Activated naive CD4-positive, alpha-beta T cell (primary cell): ENCODE measurements at places on chromosomes 5 and 9.

GRCh38 chr9:137168573-137168903 lies 1.3 kb downstream of the LRRC26 start:
- no peak for DNase-seq

DNA sequence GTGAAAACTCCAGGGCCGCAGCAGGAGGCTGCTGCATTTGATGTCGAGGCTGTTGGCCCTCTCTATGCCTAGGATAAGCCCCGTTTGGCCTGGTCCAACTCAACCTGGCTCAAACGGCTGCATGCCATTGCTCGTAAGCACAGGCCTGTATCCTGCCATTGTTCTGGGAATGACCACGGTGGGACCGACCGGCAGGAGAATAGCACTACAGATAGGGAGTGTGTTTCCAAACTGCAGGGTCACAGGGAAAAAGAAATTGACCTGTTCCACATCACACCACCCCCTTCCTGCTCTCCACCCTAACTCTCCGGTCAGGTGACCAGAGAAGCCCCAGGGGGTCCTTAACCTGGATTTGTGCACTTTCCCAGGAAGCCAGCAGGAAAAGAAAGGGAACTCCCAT lies 278.7 kb upstream of the KLF4 start:
- no peak for DNase-seq

DNA sequence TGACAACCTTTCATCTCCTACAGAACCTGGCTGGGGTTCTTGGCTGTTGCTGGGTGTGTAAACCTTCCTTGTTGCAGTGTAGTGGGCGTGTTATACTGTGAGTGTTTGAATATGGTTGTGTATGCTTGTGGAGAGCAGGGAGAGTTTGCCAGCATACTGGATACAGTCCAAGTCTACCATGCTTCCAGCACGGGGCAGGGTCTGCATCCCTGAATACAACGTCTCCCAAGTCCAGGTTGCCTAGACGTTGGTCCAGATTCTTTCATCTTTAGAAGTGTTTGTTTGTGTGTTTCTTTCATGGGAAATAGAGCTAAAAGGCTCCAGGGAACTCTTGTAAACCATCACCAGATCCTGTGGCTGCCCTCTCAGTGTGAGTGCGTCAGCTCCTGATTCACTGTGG lies 46.4 kb downstream of the SYK start:
- no peak for DNase-seq

GRCh38 chr5:13866792-13867191 lies 77.7 kb downstream of the DNAH5 start:
- no peak for DNase-seq

DNA sequence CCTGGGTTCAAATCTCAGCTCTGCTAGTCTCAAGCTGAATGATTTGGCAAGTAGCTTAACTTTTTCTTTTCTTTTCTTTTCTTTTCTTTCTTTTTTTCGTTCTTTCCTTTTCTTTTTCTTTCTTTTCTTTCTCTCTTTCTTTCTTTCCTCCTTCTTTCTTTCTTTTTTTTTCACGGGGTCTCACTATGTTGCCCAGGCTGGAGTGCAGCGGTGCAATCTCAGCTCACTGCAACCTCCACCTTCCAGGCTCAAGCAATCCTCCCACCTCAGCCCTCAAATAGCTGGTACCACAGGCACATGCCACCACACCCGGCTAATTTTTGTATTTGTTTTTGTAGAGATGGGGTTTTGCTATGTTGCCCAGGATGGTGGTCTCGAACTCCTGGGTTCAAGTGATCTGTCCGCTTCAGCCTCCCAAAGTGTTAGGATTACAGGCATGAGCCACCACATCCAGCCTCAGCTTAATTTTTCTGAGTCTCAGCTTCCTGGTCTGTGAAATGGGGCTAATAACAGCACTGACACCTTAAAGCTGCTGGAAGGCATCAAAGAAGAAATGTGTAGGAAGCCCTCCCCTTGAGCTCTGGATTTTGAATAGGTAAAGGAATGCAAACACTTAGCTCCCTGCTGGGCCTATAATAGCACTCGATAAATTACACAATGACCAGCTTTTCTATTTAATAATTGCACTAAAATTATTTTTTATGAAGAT lies 17.5 kb upstream of the PPARGC1B start:
- DNase-seq = no peak

DNA sequence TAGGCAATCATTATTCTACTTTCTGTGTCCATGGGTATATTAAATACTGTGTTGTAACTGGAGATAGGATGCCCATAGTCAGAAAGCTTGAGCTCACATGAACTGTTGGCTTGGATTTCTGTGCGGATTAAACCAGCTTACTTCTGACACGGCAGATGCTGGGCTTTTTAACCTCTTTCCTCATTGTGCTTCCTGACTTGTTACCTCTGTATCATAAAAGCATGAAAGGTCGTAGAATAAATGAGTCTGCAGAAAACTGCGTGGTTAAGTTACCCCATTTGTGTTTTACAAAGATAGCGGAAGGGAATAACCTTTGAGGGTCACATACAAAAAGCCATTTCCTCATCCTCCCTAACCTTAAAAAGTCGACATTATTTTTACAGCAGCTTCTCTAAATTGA lies 199.5 kb upstream of the DMRT1 start:
- no peak for DNase-seq

- DNase-seq = no peak
These were observed 28.1 kb upstream of the LRRTM2 start for GRCh38 chr5:138903130-138903775.

DNA sequence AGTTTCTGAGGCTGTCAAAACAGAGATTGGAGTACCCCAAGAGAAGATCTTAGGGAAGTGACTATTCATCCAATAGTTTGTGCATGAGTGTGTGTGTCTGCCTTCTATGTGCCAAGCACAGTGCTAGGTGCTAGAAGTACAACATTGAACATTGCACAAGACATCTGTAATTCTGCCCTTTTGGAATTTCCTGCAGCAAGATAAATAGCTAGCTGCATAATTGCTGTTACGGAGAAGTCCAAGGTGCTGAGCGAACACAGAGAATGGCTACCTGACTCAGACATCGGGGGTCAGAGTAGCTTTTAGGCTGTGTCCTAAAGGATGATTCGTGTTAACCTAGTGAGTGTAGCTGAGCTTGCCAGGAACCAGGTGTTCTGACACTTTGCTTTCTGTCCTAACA lies 44.8 kb downstream of the PAPPA start:
- DNase-seq = no peak

- DNase-seq = no peak
These were observed 49.3 kb downstream of the CSNK1G3 start for GRCh38 chr5:123561230-123561629.

DNA sequence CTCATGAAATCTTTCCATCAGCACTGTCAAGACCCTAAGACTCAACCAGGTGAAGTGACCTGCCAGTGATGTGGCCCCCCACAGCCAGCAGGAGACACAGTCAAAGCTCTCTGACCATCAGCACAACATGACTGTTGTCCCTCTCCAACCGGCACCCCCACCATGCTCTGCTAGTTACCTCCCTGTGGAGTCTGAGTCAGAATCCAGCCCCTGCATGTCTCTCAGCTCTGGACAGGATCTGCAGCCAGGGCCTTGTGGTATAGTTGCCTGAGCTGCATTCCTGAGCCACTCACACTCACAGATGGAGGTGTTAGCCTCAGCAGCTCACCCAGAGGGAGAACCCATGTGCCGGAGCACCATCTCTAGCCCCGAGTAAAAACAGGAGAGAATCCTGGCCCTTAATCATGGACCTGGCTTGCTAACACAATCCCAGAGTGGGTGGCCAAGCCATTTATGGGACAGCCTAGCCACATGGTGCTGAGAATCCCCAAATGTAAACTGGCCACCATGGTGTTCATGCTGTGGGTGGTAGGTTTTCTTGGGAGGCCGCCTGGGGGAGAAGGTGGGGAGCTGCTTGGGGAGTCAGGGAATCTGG lies 237.8 kb downstream of the PAPPA start:
- DNase-seq = no peak

GRCh38 chr5:82334085-82334692 lies 56.0 kb upstream of the RPS23 start:
- no peak for DNase-seq

DNA sequence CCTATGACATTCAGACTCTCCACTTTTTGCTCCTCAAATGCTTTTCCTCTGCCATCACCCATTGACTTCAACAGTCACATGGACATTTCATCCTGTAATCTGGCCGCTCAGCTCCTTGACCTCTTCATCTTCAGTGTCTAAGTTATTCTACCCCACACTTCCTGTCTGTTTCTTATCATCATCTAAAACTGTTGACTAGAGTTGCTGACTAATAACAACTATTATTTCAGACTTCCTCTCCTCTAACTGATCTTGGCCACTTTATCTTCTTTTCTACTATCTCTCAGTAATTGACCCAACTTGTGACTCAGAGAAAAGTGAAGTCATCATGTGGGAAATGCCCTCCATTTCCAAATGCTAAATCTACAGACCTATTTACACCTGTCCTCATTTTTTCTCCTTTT lies 254.7 kb upstream of the TRPC7 start:
- no peak for DNase-seq

DNA sequence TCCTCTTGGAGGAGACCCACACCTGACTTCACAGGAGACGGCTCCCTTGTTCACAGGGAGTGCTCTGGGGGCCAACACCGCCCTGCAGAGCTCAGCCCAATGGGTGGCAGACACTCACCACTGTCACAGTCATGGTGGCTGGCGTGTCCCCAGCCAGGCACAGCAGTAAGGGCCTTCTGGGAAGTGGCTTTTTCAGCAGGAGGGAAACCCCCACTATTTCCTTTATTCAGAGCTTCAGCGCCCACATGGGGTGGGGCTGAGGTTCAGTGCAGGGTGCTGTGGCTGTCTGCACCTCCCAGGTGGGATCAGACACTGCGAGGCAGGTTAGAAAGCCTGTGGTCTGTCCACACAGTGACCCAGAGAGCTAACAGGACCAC lies 3.6 kb upstream of the SNAPC4 start:
- DNase-seq = no peak

DNA sequence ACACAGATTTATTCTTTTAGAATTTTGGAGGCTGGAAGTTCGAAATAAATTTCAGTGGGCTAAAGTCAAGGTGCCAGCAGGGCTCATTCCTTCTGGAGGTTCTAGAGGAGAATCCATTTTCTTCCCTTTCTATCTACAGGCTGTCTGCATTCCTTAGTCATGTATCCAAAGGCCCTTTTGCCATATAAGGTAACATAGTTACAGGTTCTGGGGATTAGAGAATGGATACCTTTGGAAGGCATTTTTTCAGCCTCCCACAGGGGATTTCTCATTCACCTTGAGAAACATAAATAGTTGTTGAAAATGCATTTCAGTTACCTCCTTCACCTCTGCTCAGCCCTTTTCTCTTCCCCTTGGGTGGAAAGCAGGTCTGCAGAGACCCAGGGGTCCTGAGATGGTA lies 280.0 kb upstream of the MAP3K1 start:
- no peak for DNase-seq

- no peak for DNase-seq
These were observed 4.2 kb downstream of the NIPBL start for GRCh38 chr5:36880761-36881160.

DNA sequence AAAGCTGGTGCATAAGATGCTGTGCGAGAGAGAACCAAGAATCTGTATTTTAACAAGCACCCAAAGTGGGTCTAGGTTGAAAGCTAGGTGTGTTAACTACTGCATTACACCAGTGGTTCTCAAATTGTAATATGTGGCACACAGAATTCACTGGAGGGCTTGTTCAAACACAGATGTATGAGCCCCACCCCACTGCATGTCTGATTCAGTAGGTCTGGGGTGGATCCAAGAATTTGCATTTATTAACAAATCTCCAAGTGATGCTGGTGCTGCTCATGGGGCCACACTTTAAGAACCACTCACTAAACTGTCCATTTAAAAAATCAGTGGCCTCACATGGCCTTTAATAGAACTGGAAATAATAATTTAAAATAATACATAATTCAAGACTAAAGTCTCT lies 40.4 kb downstream of the LPAR1 start:
- DNase-seq = no peak

- no peak for DNase-seq
These were observed 411 bp upstream of the NDUFS4 start for GRCh38 chr5:53560028-53560427.

GRCh38 chr5:40150896-40151295 lies 528.8 kb upstream of the PTGER4 start:
- DNase-seq = no peak

- no peak for DNase-seq
These were observed 38.1 kb downstream of the PBX3 start for GRCh38 chr9:125785248-125785751.

GRCh38 chr5:125575891-125576505 lies 829.6 kb upstream of the ZNF608 start:
- no peak for DNase-seq

DNA sequence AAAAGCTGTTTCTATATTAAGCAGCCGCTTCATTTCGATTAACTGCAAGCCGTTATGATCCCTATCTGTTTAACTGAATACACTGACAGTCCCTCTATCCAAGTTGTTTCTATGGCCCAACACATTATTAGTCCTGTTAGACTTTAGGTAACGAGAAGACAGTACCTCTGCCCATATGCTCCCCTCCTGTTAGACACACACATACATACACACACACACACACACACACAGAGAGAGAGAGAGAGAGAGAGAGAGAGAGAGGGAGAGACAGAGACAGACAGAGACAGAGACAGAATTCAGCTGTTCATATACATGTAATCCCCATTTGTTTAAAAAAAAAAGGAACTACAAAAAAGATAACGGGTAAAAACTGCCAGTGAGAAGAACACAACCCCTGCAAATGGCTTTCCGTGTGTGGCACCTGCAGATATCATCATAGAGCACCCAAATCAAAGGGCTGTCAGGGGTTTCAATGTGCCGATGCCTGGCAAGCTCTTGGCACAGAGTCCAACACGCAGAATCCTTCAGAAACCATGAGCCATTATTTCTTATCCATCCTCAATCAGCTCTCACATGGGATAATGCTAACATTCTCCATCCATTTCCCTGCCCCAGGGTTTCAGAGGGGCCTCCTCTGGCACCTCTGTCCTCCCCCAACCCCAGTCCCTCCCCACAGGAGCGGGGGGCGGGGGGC lies 144.0 kb downstream of the MYO10 start:
- DNase-seq = no peak

DNA sequence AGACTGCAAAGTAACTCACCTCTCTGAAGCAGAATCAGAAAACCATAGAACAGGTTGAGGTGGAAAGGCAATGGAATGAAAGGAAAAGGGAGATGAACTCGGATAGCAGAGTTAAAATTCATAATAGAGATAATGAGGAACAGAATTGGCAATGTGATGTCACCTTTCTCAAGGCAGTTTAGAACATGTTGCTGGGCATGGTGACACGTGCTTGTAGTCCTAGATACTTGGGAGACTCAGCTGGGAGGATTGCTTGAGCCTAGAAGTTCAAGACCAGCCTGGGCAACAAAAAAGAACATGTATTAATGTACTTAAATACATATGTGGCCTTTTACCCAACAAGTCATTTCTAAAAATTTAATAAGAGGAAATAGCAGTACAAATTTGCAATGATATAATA lies 81.6 kb upstream of the MIER3 start:
- no peak for DNase-seq

DNA sequence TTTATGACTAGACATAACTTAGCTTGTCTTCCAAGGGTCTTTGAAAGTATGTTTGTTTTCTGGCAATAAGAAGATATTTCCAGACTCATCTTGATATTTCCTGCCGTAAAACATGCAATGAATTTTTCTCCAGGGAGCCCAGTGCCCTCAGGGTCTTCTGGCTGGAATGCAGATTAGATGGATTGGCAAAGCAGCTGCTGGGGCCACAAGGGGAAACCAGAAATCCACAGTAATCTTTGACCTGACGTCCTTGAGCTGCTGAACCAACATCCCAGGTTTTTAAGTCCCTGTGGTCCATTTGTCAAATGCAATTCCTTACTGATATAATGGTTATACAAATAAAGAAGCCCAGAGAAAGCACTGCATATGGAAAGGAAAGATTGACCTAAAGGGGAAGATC lies 93.0 kb downstream of the THBS4 start:
- DNase-seq = no peak

- DNase-seq = no peak
These were observed 23.2 kb upstream of the RCL1 start for GRCh38 chr9:4769321-4770080.
